ENCODE measurements at places on chromosomes 13 and 19.
A peak's percentile ranks its signal among the peaks of the same experiment; 100 is the strongest.

GRCh38 chr13:52158629-52159158, 703 bp downstream of the NEK3 start:
- peak; percentile 49 for DNase-seq

GRCh38 chr13:34667286-34668218, 274.5 kb upstream of the NBEA start:
- DNase-seq: no peak

- no peak for DNase-seq
Observed at GRCh38 chr19:6429419-6430221, 3.9 kb downstream of the SLC25A41 start.

- DNase-seq: no peak
Observed at GRCh38 chr13:86954341-86954740, 716.8 kb upstream of the SLITRK5 start.

DNA sequence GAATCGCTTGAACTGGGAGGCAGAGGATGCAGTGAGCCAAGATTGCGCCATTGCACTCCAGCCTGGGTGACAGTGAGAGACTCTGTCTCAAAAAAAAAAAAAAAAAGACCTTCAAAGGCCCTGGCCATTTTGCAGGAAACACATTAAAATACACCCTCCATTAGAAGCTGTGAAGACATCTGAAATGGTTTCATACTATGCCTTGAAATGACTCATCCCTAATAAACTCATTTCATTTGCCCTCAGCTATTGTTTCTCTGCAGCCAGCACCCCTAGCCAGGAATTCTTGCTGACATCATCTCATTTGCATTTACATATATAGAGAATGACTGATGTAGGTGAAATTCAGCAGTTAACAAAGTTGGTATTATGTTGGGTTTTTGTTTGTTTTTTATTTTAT, 8.7 kb downstream of the EML2 start:
- no peak for DNase-seq

DNA sequence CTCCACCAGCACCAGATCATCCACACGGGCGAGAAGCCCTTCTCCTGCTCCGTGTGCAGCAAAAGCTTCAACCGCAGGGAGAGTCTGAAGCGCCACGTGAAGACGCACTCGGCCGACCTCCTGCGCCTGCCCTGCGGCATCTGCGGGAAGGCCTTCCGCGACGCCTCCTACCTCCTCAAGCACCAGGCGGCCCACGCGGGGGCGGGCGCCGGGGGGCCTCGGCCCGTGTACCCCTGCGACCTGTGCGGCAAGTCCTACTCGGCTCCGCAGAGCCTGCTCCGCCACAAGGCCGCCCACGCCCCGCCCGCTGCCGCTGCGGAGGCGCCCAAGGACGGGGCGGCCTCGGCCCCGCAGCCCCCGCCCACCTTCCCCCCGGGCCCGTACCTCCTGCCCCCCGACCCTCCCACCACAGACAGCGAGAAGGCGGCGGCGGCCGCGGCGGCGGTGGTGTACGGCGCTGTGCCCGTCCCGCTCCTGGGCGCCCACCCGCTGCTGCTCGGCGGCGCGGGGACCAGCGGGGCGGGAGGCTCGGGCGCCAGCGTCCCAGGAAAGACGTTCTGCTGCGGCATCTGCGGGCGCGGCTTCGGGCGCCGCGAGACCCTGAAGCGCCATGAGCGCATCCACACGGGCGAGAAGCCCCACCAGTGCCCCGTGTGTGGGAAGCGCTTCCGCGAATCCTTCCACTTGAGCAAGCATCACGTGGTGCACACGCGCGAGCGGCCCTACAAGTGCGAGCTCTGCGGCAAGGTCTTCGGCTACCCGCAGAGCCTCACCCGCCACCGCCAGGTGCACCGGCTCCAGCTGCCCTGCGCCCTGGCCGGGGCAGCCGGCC, 9.4 kb downstream of the ZNF784 start:
- DNase-seq: no peak

DNA sequence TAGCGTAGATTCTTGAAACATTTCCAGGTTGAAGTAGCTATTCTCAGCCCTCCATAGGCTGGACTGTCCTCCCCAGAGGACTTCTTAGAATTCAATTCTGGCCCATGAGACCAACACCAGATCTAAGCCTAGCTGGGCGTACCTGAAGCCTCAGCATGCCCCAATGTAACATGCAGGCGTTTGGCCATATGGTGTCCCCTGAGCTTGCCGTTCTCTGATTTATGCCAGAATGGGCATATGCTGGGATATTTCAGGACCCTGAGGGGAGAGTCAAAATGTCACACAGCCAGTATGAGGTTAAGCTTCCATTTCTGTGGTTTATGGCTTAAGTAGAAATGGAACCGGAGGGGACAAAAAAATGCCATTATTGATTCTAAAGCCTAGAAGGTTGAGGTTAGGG, 317.7 kb upstream of the OBI1 start:
- DNase-seq: no peak

Data from ureter (tissue), 1 donor.